ENCODE measurements at places on chromosomes 4 and X. TPM values are rescaled to one million over a fixed set of nuclear protein-coding genes. Genes with fewer than 3 reads are reported as not detected.

ZNF630 gene
- 5.1 TPM for total RNA-seq

SYP gene
- total RNA-seq = 0.24 TPM

ODAPH gene
- total RNA-seq = 3.1 TPM

TEX13C gene
- 2.6 TPM for total RNA-seq

STARD8 gene
- total RNA-seq = 2.4 TPM

EVC gene
- total RNA-seq = 53.0 TPM

DMRTC1 gene
- not detected for total RNA-seq

GLRA3 gene
- 33.0 TPM for total RNA-seq

TMPRSS11E gene
- total RNA-seq = 5.8 TPM

SGMS2 gene
- total RNA-seq = 84.0 TPM

TMEM255A gene
- total RNA-seq = 1.7 TPM

CHST7 gene
- 8.4 TPM for total RNA-seq

KLHL13 gene
- 40.2 TPM for total RNA-seq

ASB9 gene
- not detected for total RNA-seq
